Sigmoid colon (tissue), 7 donors: ENCODE measurements at places on chromosomes 2 and 18. TPM values are rescaled to one million over a fixed set of nuclear protein-coding genes. Genes with fewer than 3 reads are reported as not detected.

DNA sequence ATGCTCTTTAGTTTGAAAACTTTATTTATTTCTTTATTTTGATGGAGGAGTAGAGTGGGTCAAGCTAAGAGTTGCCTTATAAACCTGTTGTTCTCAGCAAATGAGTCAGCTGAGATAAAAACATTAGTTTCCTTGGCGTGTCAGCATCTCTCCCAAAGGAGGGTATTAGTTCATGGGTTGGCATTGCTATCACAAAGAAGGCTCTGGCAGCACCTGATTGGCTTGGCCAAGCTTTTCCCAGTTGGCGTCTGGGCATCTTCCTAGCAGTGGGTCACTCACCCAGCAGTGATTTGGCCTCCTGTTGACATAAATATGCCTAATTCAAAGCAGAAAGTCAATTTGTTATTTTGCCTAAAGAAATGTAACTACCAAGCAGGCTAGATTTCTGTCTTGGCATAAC, 200.7 kb upstream of the TNP1 start:
- H3K4me3 ChIP-seq, result no peak overlapping the region
- H3K27me3 ChIP-seq, result no peaks in the 10 kb centered on the region
- H3K4me1 ChIP-seq, result peaks cover 28% of the 10 kb centered on the region

DNA sequence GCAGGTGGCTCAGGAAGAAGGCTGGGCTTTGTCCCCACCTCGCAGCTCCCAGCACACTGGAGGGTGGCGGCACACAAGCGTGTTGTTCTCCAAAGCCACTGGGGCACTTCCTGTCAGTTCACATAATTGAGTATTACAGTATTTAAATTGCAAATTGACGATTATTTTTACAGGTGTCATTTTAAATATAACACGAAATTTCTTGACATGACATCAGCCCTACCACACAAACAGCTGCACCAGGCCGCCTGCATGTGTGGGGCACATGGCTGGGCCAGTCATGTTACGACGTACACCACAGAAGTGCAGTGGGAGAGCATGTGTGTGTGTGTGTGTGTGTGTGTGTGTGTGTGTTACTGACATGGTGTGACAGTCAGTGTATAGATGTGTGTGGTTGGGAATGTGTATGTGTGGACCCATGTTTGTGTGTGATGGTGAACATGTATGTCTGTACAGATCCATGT, 155.6 kb downstream of the TTC32 start:
- H3K27ac ChIP-seq, result no peak overlapping the region
- no peak for DNase-seq
- H3K27me3 ChIP-seq, result no peaks in the 10 kb centered on the region
- no peak overlapping the region for H3K4me3 ChIP-seq
- H3K4me1 ChIP-seq, result no peaks in the 10 kb centered on the region
- no peaks in the 10 kb centered on the region for H3K36me3 ChIP-seq

DNA sequence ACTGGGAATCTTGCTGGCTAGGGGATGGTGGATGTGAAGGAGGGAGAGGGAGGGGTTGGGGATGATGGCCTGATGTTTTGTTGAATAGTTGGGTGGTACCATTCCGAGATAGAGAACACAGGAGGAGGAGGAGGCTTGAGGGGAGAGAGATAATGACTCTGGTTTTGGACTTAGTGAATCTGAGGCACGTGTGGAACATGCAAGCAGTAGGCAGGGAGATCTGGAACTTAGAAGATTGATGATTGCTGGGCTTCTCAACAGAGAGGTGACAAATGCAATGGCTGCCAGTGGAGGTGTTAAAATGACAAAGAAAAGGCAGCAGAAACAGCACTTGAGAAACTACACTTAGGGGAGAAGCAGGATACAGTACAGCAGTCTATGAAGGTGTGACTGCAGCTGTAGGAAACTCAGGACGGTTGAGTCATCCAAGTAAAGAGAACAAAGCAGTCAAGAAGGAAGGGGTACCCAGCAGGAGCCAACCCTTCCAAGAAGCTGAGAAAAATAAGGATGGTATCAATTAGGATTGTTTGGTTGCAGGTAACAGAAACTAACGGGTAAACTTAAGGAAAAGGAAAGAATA, 221.4 kb upstream of the FBXO11 start:
- H3K27ac ChIP-seq, result no peak overlapping the region
- no peaks in the 10 kb centered on the region for H3K36me3 ChIP-seq
- no peaks in the 10 kb centered on the region for H3K4me1 ChIP-seq
- DNase-seq, result no peak
- no peak overlapping the region for H3K4me3 ChIP-seq

Gene AQP12B
- not detected for total RNA-seq

- no peak for DNase-seq
- H3K4me1 ChIP-seq, result peaks cover 2% of the 10 kb centered on the region
- H3K4me3 ChIP-seq, result no peak overlapping the region
- H3K36me3 ChIP-seq, result no peaks in the 10 kb centered on the region
Measured at GRCh38 chr2:60313470-60314172, 239.8 kb downstream of the BCL11A start.

DNA sequence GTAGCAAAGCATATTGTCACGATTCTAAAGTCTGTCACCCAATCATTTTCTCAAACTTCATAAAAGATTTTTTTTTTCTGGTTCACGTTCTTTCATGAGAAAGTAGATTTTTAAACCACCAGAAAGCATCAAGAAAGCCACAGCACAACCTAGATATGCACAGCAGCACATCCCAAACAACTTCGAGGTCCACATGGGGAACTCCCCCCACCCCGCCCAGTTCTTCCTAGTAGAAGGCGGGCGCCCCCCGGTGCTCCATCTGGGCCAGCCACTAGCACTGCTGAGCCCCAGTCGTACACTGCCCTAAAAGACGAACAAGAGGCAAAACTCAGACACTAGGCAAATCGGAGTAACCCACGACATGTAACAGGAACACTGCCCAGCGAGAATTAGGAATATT, 15.5 kb downstream of the HDLBP start:
- H3K27ac ChIP-seq, result no peak overlapping the region
- peaks cover 23% of the 10 kb centered on the region for H3K4me1 ChIP-seq
- H3K27me3 ChIP-seq, result no peaks in the 10 kb centered on the region
- no peak overlapping the region for H3K4me3 ChIP-seq
- DNase-seq, result no peak
